ENCODE measurements at places on chromosomes 5 and 9.

DNA sequence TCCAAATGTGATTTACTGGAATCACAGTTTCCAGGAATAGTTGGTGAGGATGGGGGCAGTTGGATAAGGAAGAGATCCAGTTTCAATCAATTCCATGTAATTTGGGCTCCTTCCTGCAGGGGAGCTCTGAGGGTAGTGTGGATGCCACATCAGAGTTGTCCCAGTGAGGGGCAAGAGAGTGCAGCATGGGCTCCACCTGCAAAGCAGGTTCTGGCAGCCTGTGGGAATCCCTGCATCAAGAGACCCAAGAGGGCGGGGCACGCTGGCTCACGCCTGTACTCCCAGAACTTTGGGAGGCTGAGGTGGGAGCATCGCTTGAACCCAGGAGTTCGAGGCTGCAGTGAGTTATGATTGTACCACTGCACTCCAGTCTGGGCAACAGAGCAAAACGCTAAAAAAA lies 188.5 kb downstream of the CACNA1B start:
- no peak for DNase-seq

- DNase-seq, result no peak
These were observed 124.4 kb downstream of the SSBP2 start for GRCh38 chr5:81626524-81626923.

- DNase-seq, result no peak
These were observed 154.3 kb downstream of the ROR2 start for GRCh38 chr9:91795598-91796241.

DNA sequence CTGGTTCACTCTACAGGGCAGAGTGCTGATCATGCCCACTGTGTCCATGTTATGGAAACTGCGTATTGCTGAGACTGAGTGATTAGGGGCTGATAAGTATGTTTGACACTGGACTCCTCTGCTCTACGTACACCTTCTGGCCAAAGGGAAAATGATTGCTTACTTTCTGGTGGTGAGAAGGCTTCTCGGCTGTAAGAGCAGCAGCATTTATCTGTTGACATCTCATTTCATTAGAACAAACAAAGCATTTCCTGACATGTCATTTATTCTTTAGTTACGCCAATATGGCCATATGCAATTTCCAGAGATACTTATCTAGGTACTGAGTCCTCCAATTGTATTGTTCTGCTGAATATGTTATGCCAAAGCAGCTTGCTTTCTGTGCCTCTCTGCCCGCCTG lies 5.6 kb downstream of the FAXDC2 start:
- no peak for DNase-seq
